CD4-positive, alpha-beta T cell treated with Interleukin-6 at 100 ng/mL for 8 hours (primary cell): ENCODE measurements at places on chromosomes 16 and 17.

DNA sequence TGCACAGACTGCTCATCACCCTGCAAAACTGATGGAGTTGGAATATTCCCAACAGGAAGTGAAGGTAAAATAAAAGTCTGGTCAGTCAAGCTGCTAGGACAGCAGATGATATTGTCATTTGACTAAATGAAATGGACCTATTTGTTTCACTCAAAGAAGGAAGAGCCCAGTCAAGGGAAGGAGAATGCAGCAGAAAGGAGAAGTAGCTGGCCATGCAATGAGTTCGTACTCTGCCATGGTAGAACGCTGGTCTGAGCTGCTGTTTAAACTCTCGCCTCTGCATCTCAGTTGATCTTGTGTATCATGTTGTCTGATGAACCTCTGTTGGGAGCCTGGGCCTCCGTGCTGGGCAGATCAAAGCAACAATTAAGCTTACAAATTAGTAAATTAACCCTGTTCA lies 15.6 kb upstream of the YPEL2 start:
- DNase-seq: no peak

GRCh38 chr17:50466371-50467113 lies 2.1 kb downstream of the CHAD start:
- DNase-seq: no peak

DNA sequence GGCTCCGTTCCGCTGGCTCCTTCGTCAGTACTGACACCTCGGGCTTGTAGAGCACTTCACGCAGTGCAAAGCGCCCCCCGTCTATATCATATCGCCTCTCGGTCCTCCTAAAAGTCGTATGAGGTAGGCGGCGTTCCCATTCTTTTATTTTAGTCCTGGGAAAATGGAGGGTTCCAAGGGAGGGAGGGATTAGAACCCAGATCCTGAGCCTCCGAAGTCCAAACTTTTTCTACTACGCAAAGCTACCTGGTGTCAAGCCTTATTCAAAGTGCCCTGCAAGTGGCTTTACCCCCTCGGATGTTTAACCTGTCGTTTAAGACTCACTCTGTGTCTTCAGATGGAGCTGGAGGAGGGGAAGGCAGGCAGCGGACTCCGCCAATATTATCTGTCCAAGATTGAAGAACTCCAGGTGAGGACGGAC lies 348 bp upstream of the FTSJ3 start:
- no peak for DNase-seq

- no peak for DNase-seq
Observed at GRCh38 chr16:88568710-88569613, 1.2 kb upstream of the ZC3H18 start.

DNA sequence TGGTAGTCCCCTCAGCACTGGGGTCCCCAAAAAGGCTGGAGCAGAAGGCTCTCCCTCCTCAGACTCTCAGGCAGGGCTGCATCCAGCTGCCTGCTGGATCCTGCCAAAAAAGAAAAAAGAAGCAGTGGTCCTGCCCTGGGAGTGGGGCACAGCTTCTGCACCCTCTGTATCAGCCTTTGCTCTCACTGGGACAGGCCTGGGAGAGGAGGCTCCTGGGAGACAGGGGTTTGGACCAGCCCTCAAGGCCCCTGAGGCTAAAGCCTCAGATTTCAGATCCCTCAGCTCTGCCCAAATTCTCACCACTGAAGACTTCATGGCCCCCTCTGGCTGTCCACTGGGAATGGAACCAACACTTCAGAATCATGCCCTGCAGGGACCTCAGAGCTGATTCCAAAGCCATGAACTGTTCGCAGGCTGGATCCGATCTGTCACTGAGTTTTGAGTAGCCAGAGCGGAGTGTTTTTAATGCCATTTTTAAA lies 96.9 kb downstream of the C16orf78 start:
- no peak for DNase-seq

GRCh38 chr17:12924614-12925013 lies 93.2 kb downstream of the ELAC2 start:
- DNase-seq: no peak

GRCh38 chr16:80063713-80064069 lies 463.2 kb upstream of the MAF start:
- no peak for DNase-seq

DNA sequence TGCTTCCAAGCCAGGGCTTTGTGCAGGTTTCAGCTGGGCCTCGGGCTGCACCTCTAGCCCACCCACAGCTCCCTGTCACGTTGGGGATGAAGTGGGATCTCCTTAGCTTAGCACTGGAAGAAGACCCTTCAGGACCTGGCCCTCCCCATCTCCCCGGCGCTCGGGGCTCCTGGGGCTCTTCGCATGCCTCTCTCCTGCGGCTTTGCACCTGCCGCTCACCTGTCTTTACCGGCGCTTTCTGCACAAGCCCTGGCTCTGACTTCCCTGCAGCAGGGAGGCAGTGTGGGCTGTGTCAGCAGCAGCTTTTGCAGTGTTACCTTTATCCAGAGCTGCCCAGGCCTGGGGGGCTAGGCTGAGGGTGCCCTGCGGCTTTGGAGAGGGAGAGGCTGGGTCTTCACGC lies 52.3 kb downstream of the NT5M start:
- DNase-seq: no peak

DNA sequence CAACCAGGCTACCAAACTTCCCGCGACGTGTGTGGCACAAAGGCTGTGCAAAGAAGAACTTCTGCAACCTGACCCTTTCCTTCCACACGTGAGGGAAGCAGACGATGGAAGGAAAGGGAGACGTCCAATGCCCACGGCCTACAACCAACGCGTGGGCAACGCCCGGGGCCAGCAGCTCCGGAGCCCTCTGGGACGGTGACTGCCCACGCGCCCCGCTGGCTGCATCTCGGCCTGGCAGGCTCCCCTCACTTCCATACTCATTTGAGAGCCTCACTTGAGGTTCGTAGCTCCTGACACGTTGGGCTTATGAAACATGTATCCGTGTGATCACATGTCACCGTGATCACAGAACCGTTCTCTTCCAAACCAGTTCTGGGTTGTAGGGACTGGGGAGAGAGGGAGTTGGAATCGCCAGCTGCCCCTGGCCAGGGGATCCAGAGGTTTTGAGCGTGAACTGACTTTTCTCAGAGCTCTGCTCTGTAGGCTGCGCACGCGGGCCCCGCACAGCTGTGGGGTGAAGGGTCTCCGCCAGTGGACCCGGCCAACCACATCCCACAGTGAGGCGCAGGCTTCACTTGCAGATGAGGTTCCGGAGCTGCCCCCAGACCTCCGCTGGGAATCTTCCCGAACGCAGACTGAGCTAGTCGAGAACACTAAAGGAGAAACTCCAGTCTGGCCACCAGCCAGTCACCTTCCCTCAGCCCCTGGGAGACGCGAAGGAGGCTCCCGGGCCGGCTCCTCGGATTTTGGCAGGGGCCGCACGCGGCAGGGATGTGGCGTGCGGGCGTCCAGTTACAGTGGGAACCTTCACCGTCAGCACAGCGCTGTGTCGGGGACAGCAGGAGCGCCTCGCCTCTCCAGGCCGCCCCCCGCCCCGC lies 1.0 kb downstream of the LMF1 start:
- DNase-seq: no peak

DNA sequence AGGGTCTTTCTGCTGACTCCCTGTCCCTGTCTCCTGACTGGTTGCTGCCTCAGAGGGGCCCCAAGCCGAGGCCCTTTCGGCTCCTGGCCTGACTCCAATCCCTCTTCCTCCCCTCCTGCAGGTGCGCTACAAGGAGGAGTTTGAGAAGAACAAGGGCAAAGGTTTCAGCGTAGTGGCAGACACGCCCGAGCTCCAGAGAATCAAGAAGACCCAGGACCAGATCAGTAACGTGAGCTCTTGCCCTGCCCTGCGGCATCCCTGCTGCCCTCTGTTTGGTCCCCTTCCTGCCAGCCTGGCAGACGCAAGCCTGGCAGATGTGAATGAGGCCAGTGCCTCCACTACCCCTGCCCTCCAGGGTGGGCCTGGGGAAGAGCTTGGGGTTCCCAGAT lies 27.1 kb upstream of the LASP1NB start:
- DNase-seq: peak; percentile 23
